GM19239 (cell line): ENCODE measurements at places on chromosomes 7 and 10.

DNA sequence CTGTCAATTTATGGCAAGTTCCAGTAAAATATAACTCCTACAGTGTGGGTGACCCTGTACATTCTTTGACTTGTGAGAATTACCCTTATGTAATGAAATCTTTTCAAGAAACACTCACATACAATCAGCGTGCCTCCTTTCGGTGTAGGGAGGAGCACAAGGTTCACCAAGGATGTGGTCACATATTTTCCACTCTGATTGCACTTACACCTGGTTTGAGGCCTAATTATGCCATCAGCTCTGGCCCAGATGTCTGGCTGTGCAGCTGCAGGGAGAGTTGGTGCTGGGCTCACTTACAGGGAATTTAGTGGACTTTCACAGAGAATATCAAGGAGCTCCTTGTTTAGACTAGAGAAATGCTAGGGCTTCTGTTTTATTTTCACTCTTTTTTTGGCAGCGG, 146.0 kb upstream of the STEAP4 start:
- no peak for DNase-seq

DNA sequence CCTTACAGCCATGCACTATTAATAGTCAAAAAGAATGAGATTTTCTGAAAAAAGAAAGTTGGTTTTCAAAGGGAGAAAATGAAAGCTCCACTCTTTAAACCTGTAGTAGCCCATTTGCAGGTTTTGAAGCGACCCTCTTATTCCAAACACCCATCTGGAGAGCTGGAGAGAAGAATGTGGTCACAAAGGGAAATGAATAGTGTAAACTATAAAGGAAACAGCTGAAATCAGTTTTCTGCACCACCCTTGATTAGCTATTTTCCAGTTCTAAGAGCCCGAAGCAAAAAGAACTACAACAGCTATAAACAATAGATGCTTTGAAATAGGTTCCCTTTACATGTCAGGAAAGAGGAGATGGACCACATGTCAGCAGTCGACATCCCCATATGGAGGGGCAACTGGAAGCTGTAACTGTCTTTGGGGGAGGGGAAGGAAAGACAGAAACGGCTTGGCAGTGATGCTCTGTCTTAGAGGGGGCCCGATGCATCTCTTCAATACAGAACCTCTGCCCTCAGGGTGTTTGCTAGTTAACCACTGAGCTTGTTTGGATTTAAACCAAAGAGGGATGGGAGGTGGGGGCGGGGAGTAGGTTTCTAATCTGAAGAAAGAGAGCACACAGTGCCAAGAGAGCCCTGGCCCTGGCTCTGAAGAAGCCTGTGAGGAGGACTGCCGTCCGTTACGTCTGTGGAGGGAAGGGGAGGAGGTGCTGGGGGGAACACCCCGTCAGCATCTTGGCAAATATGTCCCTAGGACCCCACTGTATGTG, 55.3 kb downstream of the CPVL start:
- no peak for DNase-seq

GRCh38 chr7:116969371-116969902, 16.1 kb downstream of the ST7 start:
- no peak for DNase-seq

DNA sequence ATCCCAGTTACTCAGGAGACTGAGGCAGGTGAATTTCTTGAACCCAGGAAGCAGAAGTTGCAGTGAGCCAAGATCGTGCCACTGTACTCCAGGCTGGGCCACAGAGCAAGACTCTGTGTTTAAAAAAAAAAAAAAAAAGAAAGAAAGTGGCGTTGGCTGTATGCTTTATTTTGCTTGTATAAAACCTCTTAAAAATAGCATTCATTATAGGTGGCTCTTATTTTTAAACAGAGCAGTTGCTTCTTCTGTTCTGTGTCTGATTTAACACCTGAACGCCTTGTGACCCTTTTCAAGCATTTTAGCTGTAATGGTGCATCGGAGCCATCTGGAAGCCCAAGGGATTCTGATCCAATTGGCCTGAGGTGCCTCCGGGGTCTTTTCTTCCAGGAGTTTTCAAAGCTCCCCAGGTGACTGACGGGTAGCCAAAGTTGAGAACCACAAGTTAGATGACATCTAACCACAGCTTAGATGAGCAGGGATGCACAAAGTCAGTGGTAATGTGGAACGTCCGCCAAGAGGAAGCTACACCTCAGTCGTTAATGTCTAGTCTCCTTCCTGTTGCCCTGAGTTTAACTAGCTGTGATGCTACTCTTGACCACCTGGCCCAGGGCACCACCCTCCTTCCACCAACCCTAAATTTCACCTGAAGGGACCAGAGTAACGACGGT, 274.6 kb upstream of the KLF6 start:
- DNase-seq = no peak

DNA sequence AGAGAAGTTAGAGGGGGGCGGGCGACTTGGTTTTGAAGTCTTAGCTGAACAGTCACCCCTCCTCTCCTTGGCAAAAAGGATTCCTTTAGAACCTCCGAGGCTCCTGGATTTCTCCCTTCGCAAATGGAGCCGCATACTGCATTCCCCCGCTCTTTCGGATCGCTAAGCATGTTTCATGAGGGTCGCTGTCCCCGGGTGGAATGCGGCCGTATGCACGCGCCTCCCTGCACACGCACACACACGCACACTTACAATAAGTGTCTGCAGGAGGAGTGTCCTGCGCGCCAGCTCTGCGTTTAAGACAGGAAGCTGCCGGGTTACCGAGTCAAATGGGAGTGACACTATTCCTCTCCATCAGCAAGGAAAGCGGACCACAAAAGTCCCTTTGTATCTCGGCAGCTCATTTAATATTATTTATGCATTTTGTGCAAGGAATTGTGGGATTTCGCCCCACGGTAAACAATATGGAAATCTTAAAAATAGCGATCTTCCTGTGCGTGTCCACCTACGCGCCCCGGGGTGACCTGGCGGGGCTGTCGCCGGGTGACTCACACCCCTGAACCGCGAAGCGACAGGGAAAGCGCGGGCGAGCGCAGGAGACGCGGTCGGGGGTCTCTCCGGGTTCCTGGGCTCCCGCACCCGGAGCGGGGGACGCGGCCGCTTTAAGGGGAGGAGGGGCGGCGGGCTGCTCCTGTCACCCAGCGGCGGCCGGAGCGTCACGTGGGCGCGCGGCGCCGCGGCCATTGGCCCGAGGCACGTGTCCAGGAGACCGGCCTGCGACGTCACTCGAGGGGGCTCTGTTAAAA, 988 bp upstream of the EN2 start:
- DNase-seq = peak; percentile 78

DNA sequence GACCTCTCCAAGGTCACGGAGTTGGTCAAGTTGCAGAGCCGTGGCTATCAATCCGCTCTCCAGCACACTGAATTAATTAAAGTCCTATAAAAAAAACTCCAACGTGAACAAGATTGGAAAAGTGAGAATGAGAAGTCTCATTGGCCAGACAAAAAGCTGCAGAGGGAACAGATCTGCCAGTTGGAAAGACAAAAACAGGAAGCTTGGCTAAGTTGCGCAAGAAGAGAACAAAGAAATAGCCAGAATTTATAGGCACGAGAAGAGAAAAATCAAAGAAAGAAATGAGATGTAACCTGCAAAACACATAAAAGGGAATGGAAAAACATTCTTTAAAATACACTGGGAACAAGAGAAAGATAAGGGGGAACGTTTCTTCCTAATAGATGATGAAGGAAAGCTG, 45.7 kb upstream of the CRTAC1 start:
- no peak for DNase-seq

DNA sequence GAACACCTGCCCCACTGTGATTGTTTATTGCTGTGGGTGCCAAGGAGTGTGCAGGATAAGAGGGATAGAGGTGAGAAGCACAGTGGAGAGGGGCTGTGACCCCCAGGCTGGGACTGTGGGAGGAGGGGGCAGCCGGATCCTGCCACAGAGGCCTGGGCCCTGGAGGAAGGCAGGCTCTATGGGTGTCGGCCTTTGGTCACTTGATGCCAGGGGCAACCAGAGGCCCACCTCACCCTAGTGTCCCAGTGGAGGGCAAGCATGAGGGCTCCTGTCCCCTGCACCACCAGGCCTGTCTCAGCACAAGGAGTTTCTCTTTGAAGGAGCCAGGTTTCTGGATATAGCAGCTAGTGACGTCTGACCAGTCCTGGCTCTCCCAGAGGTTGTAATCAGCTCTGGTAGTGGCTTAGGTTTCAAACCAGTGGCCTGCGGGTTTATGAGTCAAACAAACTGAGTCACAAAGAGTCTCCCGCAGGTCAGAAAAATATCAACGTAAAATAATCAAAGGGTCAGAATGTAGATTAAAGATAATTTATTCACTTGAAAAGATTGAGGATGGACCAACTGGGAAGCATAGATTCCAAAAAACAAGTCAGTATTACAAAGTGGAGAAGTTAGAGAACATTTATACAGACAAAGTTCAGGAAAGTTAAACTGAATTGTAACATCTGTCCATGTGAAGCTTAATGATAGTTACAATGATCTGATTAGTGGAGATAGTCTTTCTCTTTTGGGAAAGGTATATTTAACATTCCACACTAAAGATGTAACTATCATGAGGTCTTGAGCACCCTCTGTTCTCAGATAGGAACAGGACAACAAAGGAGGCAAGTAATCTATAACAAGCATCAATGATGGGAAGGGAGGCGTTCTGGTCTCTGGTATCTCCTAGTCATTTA, 37.2 kb upstream of the ZNF488 start:
- no peak for DNase-seq

- DNase-seq = no peak
Observed at GRCh38 chr7:10085231-10085630, 888.4 kb upstream of the PHF14 start.

- DNase-seq = no peak
Observed at GRCh38 chr7:55274156-55274555, 91.0 kb upstream of the LANCL2 start.
